Stimulated activated CD4-positive, alpha-beta T cell treated with anti-CD3 and anti-CD28 coated beads, Interleukin-1b, Interleukin-23, amount 100 ng/mL, for 1 hour (primary cell): ENCODE measurements at places on chromosomes 1 and 21.

DNA sequence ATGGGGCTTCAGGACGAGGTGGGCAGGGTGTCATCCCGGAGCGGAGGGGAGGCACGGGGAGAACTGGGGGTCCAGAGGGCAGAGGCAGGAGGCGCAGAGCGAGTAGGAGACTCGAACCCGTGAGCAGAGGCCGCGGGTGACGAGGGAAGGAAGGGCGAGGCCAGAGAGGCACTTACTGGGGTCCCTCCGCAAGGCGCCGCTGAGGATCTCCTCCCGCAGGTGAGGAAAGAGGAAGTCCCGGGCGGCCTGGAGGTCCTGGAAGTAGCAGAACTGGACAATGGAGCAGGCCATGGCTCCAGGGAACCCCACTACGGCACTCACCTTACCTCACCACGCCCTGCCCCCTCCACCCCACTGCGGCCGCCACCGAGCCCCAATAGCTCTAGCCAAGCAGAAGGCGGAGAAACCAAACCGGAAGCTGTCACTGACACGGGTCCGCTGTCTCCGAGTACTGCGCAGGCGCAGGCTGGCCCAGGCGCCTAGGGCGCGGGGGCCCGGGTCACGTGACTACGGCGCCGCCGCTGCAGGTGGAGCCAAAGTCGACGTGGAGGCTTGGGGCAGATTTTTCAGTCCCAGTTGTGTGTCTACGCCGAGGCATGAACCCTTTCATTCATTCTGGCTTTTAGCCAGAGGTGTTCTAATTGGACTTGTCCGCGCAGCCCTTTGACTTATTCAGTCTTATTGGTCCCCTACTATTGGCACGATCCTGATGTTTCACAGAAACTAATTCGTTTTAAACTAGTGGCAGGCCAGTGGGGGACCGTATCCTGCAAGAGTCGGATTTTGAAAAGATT, at the start of gene RAB3GAP2:
TSS of gene RAB3GAP2 (minus strand) at position 407 of the 794 bp plus-strand sequence. CDS start at position 291, 116 bp downstream.
- peak; percentile 88 for DNase-seq

GRCh38 chr1:208528578-208529240, 284.5 kb upstream of the PLXNA2 start:
- DNase-seq, result no peak

GRCh38 chr21:35002879-35003722, 46.0 kb downstream of the RUNX1 start:
- DNase-seq, result no peak

GRCh38 chr1:170623171-170623570, 40.8 kb upstream of the PRRX1 start:
- DNase-seq, result no peak

- no peak for DNase-seq
Measured at GRCh38 chr1:97906567-97907241, 14.1 kb downstream of the DPYD start.

DNA sequence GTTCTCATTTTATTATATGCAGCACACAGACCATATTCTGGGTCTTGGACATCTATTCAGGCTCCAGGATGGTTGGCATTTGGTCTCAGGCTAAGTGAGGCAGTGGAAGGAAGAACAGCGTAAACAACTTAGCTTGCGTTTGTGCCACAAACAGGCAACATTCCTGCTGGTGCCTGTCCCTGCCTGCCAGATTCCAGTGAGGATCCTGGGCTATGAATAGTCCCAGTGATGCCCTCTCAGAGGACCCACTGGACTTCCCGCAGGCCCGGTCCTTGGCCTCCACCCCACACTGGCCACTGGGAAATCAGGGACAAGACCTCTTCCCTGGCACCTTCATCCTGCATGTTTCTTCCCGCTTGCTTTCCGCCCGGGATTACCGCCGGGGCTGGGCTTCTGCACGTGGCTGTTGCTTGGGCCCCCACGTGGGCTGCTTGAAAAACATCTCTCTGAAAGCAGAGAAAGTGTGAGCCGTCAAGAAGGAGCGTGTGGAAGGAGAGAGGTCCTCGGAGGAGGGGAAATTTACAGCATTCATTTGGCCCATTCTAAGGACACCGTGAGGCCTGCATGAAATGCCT, 145.1 kb upstream of the WNT4 start:
- no peak for DNase-seq

- no peak for DNase-seq
Measured at GRCh38 chr1:228861832-228862180, 126.5 kb downstream of the RHOU start.

- no peak for DNase-seq
Measured at GRCh38 chr1:1858382-1859086, 32.4 kb downstream of the GNB1 start.

DNA sequence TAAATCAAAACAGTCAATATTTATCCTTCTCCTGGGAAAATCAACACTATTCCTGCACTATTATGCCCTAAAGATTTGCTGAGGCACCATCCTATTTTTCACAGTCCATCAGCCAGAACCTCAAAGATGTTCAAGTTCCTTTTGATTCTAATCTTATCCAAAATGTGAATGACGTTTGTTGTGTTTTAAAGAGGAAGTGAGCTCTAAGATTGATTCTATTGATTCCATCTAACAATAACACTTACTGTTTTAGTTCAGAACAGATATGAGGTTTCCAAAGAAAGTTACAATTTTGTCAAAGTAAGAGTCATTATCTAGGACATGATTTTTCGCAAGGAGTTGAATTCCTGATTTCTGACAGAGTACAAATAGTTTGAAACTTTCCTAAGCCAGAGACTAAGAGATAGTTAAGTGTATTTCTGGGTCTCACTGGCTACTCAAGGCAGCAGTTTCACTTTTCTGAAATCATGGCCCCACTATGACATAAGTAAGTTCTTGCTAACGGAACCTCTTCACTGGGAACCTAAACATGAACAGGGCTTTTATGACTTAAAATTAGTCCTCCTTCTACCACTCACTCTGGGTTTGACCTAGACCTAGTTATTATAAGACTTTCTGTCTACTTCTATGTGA, 84.7 kb downstream of the LHX9 start:
- no peak for DNase-seq

GRCh38 chr1:112629256-112629655, 9.6 kb downstream of the CAPZA1 start:
- no peak for DNase-seq

DNA sequence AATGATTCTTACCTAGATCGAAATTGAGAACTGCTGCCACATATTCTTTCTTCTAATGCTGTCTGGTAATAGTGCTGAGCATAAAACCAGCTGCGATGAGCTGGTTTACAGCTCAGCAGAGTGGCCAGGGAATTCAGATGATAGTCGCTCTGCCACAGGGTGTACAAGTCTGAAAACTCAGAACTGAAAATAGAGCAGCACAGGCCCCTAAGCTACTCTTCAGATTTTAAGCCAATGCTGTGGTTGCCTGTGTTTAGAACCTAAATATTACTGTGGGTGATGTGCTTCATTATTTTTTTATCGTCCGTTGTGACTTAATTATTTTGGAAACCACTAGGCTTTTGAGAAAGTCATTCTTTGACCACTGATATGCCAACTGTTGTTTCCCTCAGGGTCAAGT, 152.0 kb downstream of the ADGRL4 start:
- no peak for DNase-seq

DNA sequence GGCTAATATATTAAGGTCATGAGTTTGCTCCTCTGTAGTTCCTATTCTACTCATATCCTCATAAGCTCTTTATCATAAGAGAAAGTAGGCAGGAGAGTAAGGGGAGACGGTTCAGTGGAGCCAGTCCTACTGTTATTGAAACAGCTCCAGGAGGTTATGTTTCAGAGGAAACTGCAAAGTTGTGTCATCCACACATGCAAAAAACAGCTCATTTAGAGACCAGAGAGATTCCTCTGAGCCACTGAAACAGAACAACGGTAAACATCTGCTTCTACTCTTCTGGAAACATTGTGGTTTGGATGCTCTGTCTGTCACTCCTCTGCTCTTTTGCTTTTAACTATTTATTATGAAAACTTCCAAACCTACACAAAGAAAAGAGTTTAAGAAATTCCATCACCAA, 66.3 kb upstream of the PPP2R5A start:
- no peak for DNase-seq

- no peak for DNase-seq
Measured at GRCh38 chr1:63906047-63906704, 132.4 kb downstream of the ROR1 start.

DNA sequence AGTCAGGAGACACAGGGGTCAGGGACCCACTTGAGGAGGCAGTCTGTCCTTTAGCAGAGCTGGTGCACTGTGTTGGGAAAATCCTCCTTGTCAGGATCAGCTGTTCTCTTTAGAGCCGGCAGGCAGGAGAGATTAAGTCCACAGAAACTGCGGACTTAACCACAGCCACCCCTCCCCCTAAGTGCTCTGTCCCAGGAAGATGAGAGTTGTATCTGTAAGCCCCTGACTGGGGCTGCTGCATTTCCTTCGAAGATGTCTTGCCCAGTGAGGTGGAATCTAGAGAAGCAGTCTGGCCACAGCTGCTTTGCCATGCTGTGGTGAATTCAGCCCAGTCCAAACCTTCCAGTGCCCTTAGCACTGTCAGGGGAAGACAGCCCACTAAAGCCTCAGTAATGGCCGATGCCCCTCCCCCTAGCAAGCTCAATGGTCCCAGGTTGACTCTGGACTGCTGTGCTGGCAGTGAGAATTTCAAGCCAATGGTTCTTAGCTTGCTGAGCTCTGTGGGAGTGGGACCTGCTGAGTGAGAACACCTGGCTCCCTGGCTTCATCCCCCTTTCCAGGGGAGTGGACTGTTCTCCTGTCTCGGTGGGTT, 172.8 kb downstream of the ST6GALNAC3 start:
- DNase-seq, result no peak

GRCh38 chr1:21702780-21703179, 33.6 kb upstream of the RAP1GAP start:
- DNase-seq, result no peak

- DNase-seq, result no peak
Measured at GRCh38 chr1:39196244-39197215, 8.0 kb upstream of the MACF1 start.

DNA sequence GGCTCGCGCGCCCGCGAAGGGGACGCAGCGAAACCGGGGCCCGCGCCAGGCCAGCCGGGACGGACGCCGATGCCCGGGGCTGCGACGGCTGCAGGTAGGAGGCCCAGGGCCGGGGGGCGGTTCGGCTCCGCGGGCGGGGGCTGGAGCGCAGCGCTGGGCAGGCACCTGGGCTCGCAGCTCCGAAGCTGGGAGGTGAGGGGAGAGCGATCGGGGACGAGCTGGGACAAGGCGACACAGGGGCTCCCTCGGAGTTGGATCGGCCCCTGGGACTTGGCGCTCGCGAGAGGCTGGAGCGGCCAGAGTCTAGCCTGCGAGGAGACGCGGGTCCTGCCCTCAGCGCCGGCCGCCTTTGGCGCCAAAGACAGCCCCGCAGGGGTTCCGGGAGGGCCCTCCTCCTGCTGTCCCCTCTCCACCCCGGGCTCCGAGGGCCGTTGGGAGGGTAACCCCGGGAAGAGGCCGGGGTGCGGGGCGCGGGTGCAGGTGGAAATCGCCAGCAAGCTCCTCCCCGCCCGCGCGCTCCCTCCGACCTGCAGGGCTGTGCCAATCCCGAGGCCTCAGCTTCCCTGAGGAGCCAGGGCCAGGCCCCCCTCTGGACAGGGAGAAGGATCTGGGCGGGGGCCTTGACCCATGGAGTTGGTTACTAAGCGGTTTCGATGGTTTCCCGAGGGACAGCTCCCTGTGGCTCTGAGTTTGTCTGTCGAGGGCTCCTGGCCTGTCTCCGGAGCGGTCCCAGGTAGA, 401 bp downstream of the TP73 start:
- DNase-seq, result no peak

GRCh38 chr1:154791292-154792166, 78.6 kb downstream of the KCNN3 start:
- DNase-seq, result peak; percentile 41

DNA sequence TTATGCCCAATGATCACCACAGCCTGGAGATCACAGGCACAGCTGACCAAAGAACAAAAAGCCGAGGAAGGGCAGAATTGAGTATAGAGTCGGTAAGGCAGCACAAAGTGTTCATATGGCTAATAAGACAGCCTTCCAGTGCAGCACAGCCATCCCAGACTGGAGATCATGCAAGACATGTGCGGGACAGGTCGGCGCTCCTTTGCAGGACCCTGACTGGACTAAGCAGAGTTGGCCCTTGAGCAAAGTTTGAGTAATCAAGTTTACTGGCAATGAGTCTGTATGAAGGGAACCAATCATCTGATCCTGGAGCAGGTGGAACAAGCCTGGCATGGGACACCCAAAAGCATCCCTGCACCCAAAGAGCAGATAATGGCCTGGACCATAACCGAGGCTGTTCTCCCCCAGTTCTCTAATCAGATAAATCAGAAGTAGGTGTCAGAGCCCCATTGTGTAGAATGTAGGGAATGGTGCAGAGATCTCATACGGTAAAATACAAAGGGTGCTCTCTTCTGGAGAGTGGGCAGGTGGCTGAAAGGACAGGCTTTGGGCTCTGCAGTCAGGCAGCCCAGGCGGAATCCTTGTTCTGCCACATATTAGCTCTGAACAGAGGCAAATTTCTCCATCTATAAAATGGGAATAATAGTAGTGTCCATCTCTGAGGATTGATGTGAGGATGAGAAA, 10.7 kb upstream of the DNASE2B start:
- DNase-seq, result no peak

DNA sequence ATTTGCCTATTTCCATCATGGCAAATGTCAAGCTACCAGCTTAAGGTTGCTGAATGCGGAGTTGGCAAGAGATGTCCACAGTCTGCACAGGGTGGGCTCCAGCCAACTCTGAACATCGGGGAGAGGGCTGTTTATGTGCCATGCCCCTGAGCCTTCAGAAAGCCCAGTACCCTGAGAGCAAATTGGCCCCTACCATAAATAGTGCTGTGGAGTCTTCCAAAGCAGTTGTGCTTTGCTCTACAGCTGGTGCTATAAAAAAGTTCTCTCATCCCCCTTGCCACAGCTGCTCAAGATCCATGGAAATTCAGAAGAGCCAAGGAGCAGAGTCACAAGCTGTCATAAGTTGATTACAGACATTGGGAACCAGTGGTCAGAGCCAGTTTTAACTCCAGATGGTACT, 85.6 kb upstream of the CLDN14 start:
- no peak for DNase-seq

GRCh38 chr1:192538407-192539296, 36.9 kb upstream of the RGS1 start:
- DNase-seq, result no peak
